ENCODE measurements at places on chromosomes 7 and 10.

GRCh38 chr10:14564268-14564744 lies 210.4 kb downstream of the FAM107B start:
- no peak for DNase-seq

GRCh38 chr7:4612939-4613841 lies 68.9 kb upstream of the FOXK1 start:
- DNase-seq, result no peak

- no peak for DNase-seq
These were observed 48.5 kb upstream of the AQP1 start for GRCh38 chr7:30862995-30863705.

DNA sequence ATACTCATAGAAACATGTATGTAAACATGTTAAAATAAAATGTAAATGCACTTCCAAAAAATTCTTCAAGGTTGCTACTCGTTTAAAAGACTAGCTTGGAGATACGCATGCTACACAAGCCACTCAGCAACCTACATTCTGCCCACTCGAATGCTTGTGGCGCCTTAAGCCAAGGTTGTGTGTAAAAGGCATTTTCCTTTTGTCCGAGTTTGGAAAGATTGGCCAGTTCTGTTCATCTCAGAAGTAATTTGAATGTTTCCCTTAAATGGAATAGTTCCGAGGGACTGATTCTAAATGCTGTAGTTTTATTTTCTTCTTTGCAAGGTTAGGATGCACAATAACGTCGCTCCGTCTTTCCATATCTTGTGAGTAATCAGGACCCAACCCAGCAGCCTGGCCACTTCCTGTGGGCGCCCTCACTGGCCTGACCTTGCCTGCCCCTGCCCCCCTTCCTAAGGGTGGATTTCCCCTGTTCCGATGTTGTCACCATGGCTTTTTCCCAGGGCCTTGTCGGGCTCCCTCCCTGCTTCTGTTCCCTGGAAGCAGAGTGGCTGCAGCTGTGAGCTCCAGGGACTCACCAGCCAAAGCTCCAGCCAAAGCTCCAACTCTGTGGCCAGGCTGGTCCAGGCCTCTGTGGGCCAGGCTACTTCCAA lies 70.6 kb downstream of the PTPRE start:
- DNase-seq, result no peak

GRCh38 chr10:79131836-79132631 lies 63.3 kb downstream of the ZMIZ1 start:
- no peak for DNase-seq

DNA sequence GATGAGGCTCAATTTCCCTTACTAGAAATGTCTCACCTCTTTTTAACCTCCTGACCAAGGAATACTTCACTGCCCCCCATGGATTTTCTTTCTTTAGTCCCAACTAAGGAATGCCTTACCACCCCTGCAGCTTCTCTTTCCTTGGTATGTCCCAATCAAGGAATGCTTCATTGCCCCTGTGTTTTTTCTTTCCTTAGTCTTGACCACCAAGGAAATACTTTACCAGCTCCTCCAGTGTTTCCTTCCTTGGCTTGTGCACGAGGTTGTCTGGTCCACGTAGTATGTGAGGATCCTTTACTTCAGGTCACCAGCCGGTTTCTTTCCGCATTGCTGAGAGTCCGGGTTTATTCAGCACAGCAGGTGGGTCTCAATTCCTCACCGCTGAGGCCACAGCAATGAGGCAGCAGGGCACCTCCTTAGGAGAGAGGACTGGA lies 59.3 kb downstream of the CYP2C9 start:
- DNase-seq, result no peak

DNA sequence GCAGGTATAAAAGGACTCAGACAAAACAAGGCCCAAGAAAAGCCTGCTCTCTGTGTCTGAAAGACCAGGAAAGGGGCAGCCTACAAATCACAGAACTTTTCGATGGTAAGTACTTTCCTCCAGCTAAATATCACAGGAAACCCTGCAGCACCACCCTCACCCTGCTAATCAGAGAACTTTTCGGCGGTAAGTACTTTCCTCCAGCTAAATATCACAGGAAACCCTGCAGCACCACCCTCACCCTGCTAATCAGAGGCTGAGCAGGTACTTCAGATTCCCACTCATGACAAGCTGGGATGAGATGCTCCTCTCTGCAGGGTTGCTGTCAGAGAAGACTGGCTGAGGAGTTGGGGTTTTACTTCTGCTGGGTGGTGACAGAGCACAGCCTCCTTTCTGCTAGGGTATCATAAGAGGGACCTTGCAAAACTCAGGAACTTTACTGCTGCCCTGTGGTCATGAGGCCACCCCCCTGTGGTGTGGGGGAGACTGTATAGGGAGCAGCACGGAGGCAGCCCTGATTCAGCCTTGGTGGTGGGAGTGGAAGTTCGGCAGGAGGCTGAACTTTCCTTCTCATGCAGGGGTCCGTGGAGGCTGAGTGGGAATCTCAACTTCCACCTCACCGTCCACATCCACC lies 7.2 kb downstream of the WDR37 start:
- no peak for DNase-seq

GRCh38 chr7:143360788-143361551 lies 1.5 kb downstream of the FAM131B start:
- DNase-seq, result peak; percentile 57

DNA sequence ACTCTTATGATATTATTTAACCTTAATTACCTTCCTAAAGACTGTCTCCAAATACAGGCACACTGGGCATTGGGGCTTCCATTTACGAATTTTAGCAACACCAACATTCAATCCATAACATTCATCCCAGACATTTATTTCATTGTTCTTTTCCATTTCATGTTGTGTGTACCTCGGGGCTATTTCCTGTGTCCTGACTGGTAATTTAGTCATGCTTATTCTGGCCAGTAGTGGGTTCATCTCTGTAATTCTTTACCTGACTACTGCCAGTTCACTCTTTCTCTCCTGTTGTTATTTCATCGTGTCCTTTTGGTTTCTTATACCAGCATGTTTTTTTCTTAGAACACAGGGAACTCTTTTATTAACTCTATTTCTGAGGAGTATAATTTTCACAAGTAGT lies 225.7 kb downstream of the PLXDC2 start:
- DNase-seq, result no peak

DNA sequence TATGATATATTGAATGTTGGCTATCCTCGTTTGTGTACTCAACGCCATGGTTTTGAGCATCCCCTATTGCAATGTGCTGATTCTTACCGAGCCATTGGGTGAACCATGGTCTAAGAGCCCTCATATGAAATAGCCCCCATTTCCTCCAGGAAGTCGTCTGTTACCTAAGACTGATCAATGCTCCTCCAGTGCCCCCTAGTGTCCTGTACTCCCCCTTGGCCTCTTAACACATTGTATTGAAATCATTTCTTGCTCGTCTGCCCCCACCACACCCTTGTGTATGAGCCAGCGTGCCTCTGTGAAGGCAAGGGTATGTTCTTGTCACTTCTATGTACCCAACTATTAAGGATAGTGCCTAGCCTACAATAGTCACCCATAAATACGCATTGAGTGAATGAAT lies 11.2 kb upstream of the SLC35B4 start:
- DNase-seq, result peak; percentile 48

DNA sequence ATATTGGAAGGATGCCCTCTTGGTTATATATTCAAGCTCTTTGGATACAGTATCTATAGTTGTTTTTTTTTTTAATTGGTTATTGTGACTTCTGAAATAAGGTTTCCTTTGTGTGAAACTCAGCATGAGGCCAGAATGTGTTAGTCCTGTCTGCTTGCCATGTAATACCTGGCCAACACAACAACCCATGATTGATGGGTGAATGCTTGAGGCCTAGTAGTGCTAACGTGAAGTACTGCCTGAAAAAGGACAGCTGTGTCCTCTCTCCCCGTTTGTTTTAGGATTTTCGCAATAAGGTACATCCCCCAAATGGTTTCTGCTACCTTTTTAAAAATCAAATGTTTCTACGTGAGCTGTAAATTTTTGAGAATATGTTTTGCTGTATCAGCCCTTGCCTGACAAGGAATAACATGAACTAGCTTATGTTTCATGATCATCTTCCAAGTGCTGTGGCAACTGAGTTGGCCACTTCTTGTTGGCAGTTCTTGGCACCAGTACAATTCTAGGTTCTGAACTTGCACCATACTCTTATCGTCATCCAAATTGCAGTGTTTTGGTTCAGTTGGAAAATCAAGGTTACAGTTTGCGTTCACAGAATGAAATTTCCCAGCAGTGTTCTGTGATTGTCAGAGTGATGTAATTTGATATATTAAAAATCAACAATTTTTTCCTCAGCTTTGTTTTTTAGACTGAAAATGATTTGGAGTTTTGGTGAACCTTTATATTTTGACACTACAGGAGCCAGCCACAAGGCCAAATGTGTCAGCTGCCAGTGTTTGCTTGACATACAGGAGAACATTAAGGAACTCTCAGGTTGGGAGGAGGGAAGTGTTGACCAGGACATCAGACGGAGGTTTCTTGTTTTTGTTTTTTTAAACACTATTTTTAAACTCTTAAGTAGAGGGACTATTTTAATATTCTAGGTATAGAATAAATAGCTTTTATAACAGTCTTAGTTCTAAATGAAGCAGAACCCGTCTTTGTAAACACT lies 13.5 kb upstream of the ASCC1 start:
- peak; percentile 90 for DNase-seq

- DNase-seq, result no peak
These were observed 2.9 kb downstream of the EIF3B start for GRCh38 chr7:2357571-2357970.

GRCh38 chr7:63045575-63045974 lies 953.1 kb upstream of the ZNF722 start:
- no peak for DNase-seq

GRCh38 chr7:140218656-140219055 lies 41.9 kb upstream of the KDM7A start:
- no peak for DNase-seq

- DNase-seq, result no peak
These were observed 1.8 kb upstream of the IKZF1 start for GRCh38 chr7:50302486-50303334.

GRCh38 chr10:8136736-8137135 lies 82.2 kb downstream of the GATA3 start:
- DNase-seq, result no peak

DNA sequence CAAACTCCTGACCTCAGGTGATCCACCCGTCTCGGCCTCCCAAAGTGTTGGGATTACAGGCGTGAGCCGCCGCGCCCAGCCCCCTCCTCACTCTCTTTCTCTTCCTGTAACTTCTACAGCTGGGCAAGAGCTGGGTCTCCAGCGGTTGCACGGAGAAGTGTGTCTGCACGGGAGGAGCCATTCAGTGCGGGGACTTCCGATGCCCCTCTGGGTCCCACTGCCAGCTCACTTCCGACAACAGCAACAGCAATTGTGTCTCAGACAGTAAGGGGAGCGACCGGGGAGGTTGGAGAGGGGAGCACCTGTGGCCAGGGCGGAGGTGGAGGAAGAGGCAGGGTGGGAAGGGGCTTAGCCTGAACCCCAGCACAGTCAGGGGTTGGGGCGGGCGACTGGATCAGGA lies 41.4 kb downstream of the EPHB4 start:
- DNase-seq, result no peak

DNA sequence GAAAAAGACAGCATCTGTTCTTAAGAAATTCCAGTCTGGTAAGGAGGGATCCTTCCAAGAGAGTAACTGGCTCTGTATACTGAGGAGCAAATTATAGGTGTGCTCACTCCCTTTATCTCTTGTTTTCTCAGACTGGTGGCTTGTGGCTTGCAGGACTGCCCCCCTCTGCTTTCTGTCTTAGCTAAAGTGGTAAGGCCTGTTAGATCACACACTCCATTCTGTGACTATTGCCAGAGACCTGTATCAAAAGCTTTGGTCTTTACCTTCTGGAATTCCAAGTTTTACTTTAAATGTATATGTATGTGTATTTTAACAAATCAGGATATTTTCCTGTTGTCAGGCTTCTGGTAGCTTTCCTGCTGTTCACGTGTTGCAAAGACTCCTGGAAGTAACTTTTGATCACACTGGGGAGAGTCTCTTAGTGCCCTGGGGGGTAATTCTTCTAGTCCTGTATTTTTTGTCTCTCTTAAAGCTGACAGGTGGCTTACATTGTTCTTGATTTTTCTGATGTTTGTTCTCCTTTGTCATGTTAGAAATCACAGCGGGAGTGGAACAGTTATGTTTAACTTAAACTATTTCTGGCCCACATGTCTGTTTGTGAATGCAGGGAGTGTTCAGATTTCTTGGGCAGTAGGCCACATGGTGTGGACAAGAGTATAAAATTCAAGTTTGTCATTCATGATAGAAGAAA lies 99.0 kb downstream of the PLPP4 start:
- DNase-seq, result no peak

All from NCI-H2081 (cell line).